Stimulated activated CD8-positive, alpha-beta memory T cell treated with anti-CD3 and anti-CD28 coated beads, Interleukin-12 subunit alpha, Interleukin-12 subunit beta, amount 100 ng/mL, for 1 hour (primary cell): ENCODE measurements at places on chromosomes 1 and 21.

DNA sequence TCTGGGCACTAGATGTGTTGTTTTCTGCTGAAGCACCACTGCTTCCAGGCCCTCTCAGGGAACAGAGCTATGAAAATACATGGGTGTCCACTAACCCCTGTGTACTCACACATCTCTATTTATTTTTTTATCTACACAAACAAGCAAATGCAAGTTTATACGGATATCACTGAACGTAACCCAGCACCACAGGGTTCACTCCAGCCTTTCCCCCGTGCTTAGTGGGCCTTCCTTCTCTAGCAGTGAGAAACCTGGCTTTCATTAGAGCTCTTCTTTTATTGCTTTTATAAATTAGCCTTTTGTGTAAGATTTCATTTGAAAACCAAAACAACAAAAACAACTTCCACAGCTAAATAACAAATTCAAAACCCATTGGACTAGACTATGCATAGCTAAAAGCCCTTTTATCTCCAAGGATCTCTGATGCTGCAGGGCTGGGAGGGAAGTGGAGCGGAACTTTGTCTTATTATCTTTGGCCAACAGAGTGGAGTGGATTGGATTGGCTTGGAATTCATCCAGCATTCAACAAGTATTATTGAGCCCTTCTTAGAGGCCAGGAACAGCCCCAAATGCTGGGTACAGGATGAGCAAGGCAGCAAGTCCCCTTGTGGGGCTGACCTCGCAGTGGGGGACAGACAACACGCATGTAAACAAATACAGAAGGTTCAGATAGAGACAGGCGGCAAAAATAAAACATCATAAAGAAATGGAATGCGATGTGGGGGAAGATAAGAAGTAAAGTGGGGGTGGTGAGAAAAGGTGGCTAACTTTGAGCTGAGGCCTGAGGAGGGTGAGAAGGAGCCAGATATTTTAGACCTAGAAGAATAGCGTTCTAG, 371.8 kb upstream of the POU3F1 start:
- no peak for DNase-seq

DNA sequence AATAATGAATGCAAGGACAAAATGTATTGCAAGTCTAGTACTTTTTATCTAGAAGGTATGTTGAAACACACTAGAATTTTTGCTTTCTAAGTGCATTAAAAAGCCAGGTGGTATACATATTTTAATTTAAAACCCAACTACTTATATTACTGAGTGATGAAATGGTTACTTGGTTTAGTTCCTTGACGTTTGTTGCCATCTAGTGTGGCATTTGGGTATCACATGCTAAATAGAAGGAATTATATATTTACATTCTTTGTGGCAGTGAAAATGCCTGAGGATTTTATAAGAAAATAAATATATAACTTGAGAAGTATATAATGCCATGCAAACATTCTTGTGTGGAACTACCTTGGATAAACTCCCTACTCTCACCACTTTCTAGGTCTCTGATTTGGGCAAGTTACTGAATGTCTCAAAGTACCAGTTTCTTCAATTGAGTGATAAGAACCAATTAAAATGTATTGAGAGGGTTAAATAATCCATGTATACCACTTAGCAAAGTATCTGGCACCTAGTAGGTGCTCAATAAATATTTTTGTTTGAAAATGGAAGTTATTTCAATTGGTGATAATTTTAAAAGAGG, 69.6 kb downstream of the SDCCAG8 start:
- DNase-seq = peak; percentile 12

- DNase-seq = no peak
These were observed 96.3 kb downstream of the SETD4 start for GRCh38 chr21:35963920-35964451.

- no peak for DNase-seq
These were observed 122.7 kb downstream of the LMO4 start for GRCh38 chr1:87451229-87451920.

DNA sequence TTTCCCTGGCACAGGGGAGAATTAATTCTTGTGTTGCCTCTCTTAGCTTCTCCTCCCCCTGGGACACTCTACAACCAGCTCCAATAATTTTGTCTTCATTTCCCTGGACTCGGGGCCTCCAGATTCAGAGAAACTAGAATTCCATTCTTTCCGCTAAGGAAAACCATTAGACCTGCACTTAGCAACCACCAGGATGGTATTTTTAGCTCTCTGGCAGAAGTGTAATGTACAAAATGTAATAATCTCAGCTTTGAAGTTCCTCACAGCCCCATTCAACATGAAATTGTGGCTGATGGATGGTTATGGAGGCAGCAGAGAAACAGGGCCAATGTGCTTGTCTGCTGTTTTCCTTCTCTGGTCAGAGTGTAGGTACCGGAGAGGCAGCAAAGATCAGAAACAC, 113.8 kb downstream of the KCND3 start:
- no peak for DNase-seq

GRCh38 chr1:221032637-221033280, 153.5 kb downstream of the HLX start:
- DNase-seq = no peak

- no peak for DNase-seq
These were observed 6.8 kb upstream of the OTUD7B start for GRCh38 chr1:150017206-150017750.

GRCh38 chr21:40242586-40243265, 375.5 kb downstream of the PCP4 start:
- no peak for DNase-seq

DNA sequence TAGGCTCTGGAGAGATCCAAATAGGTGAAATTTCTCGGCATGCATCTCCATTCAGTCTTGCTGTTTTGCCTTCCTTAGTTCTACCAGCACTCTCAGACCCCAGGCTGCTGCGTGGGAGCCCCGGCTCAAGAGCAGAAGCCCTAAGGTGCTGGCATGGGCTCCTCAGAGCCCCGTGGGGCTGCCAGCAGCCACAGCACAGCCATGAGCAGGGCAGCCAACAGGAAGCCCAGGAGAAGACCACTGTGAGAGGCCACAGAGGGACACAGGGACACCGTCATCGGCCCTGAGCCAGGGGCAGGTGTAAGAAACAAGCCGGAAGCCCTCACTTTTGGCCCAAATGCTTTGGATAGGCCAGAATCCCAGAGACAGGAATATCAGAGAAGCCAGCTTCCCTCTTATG, 66.6 kb downstream of the HIVEP3 start:
- no peak for DNase-seq

DNA sequence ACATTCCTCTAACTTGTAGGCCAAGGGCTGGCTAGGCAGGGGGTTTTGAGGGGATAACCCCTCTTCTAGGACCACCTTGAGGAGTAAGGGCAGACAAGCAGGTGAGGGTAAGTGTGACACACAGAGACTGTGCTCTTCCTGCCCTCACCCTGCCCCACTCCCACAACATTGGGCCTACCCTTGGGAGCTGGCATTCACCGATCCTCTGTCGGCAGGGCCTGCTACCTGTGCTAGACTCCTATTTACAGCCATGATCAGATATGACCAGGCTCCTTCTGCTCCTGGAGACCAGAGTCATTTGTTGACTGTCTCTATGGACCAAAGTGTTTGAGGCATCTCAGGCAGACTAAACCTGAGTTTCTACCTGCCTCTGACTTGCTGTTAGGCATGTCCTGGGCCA, 68.3 kb downstream of the SYF2 start:
- no peak for DNase-seq

DNA sequence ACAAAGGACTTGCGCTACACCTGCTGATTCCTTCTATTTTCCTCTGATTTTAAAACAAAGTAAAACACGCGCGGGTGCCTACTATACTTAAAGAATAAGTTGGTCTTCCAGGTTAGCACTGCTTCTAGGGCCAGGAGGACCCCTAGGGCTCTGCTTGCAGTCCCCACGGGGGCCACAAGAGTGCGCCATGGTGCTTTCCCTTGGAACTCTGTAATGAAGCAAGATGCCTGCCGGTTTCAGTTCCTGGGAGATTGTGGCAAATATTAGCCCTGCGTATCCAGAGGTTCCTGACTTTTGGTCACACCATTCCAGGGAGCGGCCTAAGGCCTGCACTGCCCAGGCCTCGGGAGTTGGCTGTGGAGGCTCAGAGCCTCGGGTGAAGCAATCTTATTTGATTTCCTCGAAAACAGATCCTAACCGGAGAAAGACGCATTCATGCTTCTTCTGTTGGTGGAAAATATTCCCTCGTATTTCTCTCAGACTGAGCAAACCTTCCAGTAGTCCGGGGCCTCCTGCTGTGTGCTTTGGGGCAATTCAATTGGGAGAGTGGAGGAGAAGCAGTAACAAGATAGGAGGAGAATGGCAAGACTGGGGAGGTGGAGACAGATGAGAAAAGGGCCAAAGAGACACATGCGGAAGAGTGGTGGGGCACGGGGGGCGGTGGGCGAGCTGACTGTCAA, 25.3 kb downstream of the ADAM30 start:
- peak; percentile 33 for DNase-seq

GRCh38 chr1:214525535-214526019, 25.8 kb downstream of the PTPN14 start:
- no peak for DNase-seq

GRCh38 chr1:153746174-153746573, 18.3 kb downstream of the INTS3 start:
- DNase-seq = no peak

DNA sequence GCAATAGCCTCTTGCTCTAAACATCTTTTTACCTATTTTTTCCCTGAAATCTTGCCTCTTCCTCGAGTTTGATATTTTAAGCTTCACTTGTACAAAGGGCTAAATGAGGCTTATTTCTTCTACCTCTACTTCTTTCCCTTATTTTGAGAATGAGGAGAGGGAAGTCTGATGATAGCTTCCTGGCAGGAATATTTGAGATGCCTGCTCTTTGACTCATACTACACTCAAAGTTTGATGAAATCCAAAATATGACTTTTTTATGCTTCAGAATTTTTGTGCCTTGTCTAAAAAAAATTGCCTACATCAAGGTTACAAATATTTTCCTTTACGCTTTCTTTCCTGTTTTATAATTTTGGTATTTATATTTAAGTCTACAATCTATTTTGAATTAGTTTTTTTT, 624.4 kb upstream of the PLXNA2 start:
- no peak for DNase-seq

DNA sequence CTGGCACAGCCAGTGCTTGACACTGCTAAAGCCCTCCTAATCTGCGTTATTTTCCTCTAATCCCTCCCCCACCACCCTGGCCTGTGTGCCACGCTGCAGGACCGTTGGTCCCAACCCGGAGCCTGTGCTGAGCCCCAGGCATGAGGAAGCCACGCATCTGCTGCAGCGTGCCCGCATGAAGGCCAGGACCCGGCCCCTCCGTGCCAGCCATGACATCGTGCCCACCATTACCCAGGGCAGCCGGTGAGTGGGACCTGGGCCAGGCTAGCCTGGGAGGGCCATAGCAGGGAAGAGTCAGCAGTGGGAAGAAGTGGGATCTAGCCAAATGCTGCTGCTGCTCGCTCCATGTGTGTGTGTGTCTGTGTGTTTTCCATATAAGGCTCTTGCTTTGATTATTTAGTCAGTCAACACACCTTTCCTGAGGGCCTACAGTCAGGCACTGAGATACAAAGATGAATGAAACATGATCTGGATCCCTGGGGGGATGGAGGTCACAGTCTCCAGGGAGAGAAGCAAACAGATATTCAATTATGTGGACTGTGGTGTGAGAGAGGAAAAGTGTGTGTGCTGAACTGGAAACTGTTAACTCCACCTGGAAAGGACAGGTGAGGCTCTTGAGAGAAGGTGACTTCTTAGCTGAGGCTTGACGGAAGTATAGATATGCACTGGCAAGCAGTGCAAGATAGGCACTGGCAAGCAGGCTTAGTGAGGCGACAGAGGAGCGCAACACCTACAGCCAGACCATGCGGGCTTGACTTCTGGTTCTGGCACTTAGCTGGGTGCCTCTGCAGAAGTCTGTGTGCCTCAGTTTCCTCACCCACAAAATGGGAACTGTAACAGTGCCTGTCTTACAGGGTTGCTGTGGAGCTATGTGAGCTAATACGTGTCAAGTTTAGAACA, 15.9 kb downstream of the KIAA1614 start:
- no peak for DNase-seq

GRCh38 chr1:27992276-27992675, 32.5 kb downstream of the XKR8 start:
- DNase-seq = peak; percentile 24

- DNase-seq = no peak
These were observed 148.2 kb downstream of the DISC1 start for GRCh38 chr1:231774719-231775335.

GRCh38 chr21:41481191-41481590, 26.8 kb downstream of the TMPRSS2 start:
- DNase-seq = no peak

- peak; percentile 70 for DNase-seq
These were observed 29.9 kb upstream of the RPTN start for GRCh38 chr1:152188673-152189591.

DNA sequence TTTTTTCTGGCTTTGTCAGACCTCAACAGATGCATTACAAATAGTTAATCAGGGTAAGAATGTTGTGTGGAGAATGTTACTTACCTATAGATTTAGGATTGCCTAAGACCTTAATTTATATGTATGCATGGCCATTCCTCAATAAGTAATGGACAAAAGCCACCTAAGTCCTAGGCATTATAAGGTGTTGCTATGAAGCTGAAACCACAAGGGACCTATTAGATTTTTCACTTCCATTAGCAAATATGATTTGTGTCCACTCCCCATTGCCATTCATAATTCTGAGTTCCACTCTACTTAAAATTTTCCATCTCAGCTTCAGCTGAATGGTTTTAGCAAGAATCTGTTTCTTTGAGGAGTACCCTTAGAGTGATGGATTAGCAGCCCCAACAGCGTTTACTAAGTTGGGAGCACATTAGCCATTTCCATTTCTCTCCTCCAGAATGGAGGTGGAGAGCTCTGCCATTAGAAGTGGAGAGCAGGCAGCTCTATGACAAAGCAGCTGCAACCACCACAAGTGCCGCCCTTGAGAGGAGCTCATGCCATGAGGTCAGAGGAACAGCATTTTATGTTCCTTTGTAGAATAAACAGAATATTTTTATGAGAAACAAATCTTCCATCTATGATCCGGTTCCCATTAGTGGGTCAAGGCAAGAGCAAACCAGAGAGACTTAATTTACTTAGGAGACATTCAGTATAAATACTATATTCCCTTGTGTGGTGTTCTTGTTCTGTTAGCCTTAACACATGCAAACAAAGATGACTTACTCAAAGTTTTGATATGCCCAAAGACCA, 28.9 kb upstream of the C1orf87 start:
- no peak for DNase-seq

DNA sequence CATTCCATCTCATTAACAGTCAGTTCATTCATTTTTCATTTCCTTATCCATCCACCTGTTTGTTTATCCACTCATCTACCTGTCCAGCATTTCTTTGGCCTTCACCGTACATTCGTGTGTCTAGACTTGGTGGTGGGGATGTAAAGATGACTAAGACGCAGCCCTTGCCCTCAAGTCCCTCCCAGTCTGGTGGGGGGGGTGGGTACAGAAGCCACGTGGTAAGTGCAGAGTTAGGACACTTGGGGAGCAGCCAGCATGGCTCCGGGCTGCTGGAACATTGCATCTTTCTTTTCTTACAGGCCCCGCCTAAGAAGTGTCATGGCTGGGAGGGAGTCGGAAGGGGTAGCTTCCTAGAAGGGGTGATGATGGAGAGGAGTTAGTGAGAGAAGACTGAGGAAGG, 17.2 kb downstream of the KIF26B start:
- no peak for DNase-seq

- no peak for DNase-seq
These were observed 106.6 kb upstream of the TMPRSS2 start for GRCh38 chr21:41614511-41614910.

- DNase-seq = no peak
These were observed 30.2 kb downstream of the WDR4 start for GRCh38 chr21:42848932-42849758.
